ENCODE measurements at places on chromosomes 16 and 17.

- no peak for DNase-seq
Observed at GRCh38 chr17:49069585-49070273, 62.8 kb upstream of the B4GALNT2 start.

DNA sequence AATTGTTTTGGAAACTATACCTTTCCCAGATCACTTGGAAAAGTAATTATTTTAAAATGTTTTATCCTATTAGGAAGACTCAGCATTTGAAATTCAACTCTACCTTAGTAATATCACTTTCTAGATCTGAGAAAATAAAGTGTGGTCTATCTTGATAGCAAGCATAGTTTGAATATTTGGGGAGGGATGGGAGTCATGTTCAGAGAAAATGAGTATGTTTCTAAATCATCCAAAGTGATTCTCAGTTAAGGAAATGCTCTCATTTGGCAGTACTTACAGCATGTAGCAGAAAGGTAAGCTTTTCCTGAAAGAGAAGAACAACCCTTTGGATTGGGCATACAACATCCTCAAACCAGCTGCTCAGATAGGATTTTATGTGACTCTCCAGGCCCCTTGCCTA is 6.9 kb downstream of the C17orf75 start:
- DNase-seq = no peak

DNA sequence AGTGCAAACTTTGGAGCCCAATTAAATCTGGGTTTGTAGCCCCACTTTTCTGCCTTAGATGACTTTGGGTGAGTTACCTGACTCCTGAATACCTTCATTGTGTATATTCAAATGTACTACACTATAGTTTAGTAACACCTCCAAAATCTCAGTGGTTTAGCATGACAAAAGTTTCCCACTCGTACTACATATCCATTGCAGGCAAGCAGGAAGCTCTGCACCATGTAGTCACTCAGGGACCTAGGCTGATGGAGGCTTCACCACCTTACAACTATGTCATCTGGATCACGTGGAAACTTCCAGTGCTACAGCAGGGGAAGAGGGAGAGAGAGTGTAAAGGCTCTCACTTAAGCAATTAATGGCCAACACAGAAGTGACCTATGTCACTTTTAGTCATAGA is 14.2 kb downstream of the ANKFN1 start:
- DNase-seq = no peak

- peak; percentile 28 for DNase-seq
Observed at GRCh38 chr17:76153640-76154039, 12.6 kb upstream of the FOXJ1 start.

DNA sequence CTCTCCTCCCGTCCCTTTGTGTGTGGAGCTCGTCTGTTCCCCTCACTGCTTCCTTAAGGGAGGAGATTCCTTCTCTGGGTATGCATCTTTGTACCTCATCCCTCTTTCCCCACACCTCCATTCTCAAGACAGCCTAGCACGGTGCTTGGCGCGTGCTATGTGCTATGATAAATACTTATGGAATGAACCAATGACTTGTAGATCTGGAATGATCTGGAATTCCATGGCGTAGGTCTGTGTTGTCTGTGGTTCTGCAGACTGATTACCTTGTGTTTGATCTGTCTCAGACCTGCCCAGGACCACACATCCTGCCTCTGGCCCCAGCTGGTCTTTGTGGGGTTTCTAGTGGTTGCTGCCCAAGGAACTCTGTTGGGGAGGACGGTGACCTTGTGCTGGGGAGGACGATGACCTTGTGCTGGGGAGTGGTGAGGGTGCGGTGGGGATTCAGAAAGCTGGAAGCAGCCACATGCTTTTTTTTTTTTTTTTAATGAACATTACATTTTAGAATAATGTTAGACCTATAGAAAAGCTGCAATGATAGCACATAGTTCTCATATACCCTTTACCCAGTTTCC is 33.5 kb upstream of the ETV4 start:
- DNase-seq = no peak

DNA sequence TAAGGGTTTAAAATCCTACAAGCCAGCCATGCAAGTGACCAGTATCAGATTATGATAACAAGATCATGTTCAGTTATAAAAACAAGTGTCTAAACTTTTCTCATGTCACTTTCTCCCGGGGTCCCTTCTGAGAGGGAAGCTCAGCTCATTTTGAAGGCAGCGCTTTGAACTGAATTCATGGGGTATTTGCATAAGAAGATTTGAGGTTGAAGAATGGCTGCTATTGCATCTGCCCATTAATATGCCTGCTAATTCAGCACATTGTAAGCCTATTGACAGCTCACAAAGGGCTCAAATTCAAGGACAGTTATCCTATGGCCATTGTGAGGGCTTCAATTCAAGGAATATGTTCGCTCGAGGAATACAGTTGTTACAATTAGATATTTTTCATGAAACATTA is 290.2 kb upstream of the IRX3 start:
- DNase-seq = no peak

DNA sequence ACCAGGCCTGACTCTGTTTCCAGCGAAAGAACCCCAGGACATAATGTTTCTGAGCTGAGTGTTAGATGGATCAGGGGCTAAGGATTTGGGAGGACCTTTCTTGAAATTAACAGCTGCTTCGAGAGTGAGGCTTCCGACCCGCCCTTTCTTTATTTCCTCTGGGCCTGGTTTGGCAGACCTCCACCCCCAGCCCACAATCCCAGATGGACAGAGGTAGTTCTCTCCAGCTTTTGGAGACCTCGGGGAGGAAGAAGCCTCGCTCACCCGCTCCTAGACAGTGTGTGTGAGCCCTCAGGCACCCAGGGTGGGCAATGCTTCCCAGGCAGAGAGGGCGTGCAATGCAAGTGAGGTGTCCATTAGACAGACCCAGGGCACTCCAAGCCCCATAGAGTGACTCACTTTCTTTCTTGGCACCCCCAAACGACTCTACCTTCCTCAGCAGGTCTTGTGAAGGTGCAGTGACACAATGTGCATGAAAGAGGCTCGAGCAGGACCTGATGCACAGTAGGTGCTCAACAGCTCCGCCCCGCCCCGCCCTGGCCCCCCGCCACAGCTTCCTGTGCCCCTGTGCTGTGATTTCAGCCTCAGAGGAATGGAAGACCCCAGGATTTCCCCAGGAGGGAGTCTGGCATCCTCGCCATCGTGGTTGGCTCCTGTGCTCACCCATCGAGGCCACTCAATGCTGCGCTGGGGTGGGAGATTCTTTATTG is 50.7 kb upstream of the TOB1 start:
- DNase-seq = no peak

DNA sequence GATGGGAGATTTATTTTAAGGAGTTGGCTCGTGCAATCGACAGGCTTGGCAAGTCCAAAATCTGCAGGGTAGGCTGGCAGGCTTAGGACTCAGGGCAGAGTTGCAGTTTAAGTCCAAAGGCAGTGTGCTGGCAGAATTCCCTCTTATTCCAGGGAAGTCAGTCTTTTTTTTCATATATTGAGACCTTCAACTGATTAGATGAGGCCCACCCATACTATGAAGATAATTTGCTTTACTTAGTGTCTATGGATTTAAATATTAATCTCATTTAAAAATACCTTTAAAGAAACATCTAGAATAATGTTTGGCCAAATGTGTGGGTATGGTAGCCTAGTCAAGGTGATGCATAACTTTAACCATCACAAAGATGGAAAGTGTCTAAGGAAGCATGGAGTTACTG is 99.8 kb downstream of the CNTNAP4 start:
- DNase-seq = no peak

- no peak for DNase-seq
Observed at GRCh38 chr16:83561876-83562275, 245.9 kb upstream of the HSBP1 start.

Data from NCI-H1417 (cell line).